ENCODE measurements at places on chromosomes 5 and 9.
A peak's percentile ranks its signal among the peaks of the same experiment; 100 is the strongest.

GRCh38 chr5:38346593-38346992 is 88.2 kb downstream of the EGFLAM start:
- no peak for DNase-seq

DNA sequence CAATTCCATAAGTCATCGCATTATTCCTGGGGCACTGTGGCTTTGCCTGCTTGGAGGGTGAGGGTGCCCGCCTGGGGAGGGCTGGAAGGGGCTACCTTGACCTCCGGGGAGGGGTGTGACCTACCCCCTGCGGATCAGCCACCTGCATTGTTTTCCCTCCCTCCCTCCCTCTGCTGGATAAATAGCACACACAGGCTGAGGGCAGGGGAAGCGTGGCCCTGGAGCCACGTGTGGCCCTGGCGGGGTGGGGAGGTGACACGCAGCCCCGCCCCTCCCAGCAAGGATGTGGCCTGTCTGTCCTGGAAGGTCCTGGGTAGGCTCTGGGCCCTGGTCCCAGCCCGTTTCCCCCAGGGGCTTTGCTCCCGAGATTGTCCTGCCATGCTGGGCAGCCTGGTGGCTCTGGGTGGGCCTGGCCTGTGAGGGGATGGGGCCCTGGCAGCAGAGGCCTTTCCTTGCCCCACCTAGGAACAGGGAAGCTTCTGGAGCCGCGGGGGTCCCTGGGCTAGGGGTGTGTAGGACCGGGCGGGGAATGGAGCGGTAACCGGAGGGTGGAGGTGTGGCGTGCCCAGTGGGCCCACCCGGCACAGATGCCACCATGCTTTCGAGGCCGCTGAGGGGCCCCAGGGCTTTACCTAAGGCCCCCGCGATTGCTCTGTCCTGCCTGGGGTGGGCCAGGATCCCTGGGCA is 33.4 kb downstream of the RXRA start:
- DNase-seq, result no peak

GRCh38 chr5:124061663-124062062 is 549.7 kb downstream of the CSNK1G3 start:
- peak; percentile 71 for DNase-seq

- DNase-seq, result no peak
Observed at GRCh38 chr5:75907651-75908050, 175.5 kb upstream of the SV2C start.

DNA sequence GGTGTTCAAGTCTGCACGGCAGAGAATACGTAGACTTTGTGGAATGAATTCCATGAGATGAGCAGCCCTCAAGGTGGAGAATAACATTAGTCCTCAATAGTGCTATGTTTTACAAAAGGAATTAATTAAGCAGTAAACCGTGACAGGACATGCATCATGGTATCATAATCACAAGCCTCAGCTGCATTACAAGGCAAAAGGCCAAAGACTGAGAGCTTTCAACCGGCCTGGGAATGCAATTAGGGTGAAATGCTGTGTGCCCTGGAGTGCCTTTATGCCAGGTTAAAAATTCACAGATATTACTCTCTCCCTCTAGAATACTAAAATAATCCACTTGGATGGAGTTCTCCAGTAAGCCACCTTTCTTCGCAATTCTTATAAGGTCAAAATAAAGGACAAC is 270.6 kb downstream of the MLLT3 start:
- DNase-seq, result no peak

GRCh38 chr5:177474846-177475562 is 1.6 kb upstream of the DBN1 start:
- no peak for DNase-seq

- no peak for DNase-seq
Observed at GRCh38 chr5:146070746-146071145, 34.6 kb downstream of the PLAC8L1 start.

DNA sequence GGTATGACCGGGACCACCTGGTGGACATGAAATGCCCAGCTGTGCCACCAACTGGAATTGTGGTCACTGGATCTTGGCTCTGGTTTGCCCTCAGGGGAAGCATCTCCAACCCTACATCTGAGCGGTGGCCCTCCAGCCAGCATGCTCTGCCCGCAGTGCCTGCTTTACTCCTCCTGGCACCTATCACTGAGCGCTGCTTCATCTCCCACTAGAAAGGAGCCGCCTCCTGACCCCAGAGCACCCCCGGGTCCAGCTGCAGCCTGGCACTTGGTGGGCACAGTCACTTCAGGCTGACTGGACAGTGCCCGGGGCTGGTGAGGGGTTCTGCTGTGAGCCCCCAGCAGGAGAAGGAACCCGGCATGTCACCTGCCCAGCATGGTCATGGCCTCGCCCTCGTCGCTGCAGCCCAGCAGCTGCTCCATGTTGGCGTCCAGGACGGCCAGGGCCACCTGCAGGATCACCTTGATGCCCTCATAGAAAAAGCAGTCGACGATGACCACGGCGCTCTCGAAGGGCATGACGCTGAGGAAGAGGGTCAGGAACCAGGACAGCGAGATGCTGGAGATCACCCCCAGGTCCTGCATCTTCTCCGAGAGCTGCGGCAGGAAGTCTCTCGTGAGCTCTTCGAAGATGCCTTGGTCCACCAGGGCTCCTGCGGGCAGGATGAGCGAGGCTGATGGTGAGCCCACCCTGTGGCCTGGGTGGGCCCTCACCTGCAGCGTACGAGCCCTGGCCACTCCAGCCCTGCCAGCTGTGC is 16.1 kb upstream of the MRNIP start:
- no peak for DNase-seq

DNA sequence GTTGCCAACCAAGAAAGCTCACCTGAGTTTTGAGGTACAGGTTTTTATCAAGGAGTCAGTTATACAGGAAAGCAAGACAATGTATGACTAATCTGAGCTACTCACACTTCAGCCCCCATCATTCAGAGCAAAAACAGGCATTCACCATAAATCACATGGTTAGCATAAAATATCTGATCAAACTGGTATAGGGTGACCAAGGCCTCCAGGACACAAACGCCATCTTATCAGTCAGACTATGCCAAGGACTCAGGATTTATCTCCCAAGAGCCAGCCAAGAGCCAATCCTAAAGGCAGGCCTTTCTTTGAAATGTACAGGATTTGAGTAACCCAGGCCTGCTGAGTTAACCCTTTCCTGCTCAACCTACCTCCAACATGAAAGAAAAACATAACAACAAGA is 313.0 kb upstream of the NREP start:
- DNase-seq, result no peak

DNA sequence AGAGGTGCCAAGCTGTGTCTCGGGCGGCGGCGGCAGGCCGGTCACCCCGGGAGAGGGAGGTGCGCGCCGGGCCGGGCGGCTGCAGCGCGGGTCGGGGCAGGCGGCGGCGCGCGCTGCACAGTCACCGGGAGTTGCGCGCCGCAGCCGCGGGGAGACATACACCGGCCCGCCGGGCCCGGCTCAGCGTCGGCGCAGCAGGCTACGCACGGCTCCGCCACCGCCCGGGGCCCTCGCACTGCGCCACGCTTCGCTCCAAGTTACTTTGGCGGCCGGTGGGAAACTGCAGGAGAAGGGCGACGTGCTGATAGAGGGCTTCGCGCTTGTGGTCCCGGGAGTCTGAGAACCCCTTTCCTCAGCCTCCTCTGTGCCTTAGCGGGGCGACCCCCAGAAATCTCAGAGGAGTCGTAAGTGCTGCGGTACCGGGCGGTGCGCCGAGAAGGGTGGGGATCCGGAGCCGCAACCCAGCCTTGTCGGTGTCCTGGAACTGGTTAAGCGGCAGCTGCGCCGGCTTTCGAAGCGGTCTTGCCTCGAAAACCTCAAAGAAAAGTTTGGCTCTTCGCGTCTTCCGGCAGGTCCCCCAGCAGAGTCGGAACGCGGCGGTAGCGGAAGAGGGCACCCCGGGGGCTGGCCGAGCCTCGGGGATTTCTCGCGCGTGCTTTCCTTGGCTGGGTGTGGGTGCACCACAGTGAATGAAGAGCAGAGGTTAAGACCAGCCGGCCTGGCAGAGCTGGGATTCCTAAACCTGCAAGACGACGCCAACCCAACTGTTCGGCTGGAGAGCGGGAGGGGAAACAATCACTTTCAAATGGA is at the start of gene EFNA5:
EFNA5 (minus strand) TSS at position 6 of the 810 bp plus-strand sequence.
- DNase-seq, result no peak

- DNase-seq, result no peak
Observed at GRCh38 chr9:17453751-17454150, 125.1 kb upstream of the SH3GL2 start.

DNA sequence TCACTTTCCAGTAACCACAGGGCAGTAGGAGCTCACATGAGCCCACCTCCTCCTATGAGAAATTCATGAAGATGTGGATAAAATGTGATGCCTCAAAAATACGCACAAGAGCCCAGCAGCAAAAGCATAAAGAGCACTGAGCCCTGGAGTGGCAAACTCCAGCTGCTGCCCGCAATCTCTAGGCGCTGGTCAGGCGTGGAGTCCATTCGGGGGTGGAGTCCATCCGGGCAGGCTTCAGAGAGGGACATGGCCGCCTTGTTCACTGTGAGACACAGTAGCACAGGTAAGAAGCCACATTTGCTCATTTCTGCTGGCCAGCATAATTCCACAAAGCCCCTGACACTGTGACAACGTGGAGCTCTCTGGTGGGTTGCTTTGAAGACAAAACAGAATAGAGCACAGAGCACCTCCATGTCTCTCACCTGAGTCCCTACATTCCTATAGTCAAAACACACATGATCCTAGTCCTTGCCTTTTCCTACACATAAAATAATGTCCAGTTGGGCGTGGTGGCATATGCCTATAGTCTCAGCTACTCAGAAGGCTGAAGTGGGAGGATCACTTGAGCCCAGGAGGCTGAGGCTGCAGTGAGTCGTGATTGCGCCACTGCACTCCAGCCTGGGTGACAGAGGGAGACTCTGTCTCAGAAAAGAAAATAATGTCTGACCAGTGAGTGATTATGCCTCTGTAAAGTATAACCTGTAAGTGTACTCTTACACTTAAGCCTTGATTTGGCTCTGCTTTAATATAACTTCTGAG is 365.2 kb downstream of the GADD45G start:
- DNase-seq, result no peak

DNA sequence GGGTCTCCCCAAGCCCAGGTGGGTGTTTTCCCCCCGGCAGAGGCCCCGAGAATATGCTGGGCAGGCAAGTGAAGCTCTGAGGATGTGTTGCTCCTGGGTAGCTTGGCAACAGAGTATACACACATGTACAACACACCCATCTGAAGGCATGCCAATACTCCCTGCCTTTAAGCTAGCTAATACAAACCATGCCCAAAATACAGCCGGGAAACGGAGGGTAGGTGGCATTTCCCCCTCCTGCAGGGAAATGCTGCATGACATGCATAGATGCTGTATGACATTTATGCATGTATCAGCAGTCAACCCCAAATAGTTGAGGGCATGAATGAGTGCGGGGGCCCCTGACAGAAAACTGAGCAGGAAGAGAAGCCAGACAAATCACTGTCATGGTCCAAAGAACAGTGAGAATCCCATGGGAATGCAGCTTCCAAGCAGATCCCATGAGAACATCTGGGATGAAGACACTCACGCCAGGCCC is 614.1 kb downstream of the EBF1 start:
- DNase-seq, result no peak

GRCh38 chr5:168939887-168940544 is 360.8 kb upstream of the PANK3 start:
- no peak for DNase-seq

- no peak for DNase-seq
Observed at GRCh38 chr5:14464671-14465070, 116.9 kb upstream of the OTULINL start.

GRCh38 chr9:99085949-99086948 is 18.7 kb upstream of the TGFBR1 start:
- DNase-seq, result no peak

DNA sequence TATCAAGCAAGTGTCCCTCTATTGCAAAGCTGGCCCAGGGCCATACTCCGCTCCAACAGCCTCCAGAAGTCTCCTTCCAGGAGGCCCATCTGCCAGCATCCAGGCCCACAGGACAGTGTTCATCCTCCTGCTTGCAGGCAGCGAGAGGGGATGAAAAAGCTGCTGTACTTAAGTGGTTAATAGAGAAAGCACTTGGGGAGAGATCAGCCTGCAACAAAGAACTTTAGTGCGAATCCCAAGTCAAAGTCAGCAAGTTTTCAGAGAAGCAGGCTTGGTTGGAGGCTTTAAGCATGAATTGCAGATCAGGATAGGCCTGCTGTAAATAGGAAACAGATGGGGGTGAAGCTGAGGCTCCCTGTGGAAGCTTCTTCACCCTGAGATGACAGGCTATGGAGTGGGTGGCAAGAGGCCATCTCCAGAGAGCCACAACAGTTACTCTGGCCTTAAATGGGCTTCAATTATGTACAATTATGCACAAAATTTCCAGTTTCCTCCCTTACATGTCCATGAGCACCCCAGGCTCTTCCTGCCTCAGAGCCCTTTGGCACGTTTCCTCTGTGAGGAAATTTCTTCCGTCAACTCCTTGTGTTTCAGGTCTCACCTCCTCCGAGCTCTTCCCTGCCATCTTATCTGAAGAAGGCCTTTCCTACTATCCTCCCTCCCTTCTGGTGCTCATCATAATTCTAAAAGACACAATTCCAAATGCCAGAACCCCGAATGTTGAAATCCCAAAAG is 98.0 kb upstream of the NR3C1 start:
- no peak for DNase-seq

DNA sequence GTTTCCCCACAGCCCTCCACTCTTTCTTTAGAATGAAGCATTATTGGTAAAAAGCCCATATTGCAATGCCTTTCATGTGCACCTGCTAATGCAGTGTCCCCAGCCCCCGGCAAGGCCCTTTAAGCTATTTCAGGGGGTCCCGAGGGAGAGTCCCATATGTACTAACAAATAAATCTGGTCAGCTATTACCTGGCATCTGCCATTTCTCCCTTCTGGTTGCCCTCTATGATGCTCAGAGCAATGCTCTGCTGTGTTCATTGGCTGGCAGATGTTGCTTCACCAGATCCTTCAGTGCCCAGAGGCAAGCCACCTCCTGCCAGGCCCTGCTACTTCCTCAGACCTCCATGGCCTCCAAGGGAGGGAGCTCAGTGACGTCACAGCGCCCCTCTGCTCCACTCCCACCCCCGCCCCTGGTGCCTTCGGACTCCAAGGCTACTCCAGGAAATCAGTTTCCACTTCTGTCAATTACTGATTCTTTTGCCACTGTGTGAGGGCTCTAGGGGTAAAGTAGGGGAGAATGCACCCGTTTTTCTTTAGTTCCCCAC is 201.1 kb upstream of the GLRA1 start:
- no peak for DNase-seq

GRCh38 chr9:132853482-132853881 is 24.6 kb downstream of the AK8 start:
- DNase-seq, result no peak

- no peak for DNase-seq
Observed at GRCh38 chr9:27478322-27478721, 45.8 kb upstream of the IFNK start.

DNA sequence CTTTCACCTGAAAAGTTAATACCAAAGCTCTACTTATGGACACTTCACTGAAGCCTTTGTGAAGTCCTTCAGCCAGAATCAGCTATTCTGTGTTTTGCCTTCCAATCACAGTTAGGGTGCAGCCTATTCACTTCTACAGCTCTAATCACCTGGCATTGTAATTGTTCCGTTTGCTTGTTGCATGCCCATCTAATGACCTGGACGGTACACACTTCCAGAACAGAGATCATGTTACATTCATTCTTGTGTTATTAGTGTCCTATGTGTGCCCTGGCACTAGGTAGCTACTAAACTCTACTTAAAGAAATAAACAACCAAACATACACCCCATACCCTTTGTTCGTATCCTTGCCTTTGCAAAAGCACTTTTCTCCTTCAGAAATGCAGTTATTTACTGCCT is 1162.9 kb upstream of the WWC1 start:
- no peak for DNase-seq

All from fibroblast of skin of left biceps (primary cell).